Activated naive CD8-positive, alpha-beta T cell treated with anti-CD3 and anti-CD28 coated beads for 36 hours (primary cell): ENCODE measurements at places on chromosomes 6 and 20. TPM values are rescaled to one million over a fixed set of nuclear protein-coding genes. Genes with fewer than 3 reads are reported as not detected.

Gene GGTLC1
- total RNA-seq: not detected

DNA sequence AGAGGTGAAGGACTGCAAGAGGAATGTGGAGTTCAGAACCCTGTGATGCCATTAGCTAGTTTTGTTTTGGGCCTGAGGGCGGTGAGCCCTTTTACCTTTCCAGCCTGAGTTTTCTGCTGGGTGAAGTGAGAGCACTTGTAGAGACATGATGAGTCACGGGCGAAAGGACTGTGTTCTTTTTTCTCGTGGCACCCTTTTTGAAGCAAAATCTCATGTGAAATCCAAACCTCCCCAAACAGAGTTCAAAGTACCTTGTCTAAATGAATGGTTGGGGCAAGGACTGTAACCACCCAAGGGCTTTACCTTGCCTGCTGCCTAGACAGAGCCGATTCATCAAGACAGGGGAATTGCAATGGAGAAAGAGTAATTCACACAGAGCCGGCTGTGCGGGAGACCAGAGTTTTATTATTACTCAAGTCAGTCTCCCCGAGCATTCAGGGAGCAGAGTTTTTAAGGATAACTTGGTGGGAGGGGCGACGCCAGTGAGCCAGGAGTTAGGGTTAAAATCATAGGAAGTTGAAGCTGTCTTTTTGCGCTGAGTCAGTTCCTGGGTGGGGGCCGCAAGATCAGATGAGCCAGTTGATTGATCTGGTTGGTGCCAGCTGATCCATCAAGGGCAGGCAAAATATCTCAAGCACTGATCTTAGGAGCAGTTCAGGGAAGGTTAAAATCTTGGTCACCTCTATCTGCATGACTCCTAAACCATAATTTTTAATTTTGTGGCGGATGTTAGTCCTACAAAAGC is 25.8 kb downstream of the SAMD5 start:
- H3K27ac ChIP-seq: no peak overlapping the region
- peaks cover 31% of the 10 kb centered on the region for H3K27me3 ChIP-seq
- no peak overlapping the region for H3K4me3 ChIP-seq

Gene TREML1
- total RNA-seq: not detected

DNA sequence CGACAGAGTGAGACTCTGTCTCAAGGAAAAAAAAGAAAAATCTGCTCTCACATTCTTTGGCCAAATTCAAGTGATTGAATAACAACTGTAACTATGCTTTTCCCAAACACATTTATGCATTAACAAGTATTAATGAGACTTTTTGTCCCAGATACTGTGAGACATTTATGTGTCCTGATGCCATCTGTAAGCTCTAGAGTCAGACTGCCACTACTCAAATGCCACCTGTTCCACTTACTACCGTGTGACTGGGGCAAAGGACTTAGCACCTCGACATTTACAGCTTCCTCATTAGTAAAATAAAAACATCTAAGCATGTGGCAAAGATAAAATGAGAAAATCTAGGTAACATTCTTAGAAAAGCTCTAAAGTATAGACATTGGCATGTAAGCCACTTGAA is 178.1 kb upstream of the MARCKS start:
- H3K4me1 ChIP-seq: no peaks in the 10 kb centered on the region
- no peak overlapping the region for H3K4me3 ChIP-seq
- H3K27me3 ChIP-seq: peaks cover 3% of the 10 kb centered on the region

DNA sequence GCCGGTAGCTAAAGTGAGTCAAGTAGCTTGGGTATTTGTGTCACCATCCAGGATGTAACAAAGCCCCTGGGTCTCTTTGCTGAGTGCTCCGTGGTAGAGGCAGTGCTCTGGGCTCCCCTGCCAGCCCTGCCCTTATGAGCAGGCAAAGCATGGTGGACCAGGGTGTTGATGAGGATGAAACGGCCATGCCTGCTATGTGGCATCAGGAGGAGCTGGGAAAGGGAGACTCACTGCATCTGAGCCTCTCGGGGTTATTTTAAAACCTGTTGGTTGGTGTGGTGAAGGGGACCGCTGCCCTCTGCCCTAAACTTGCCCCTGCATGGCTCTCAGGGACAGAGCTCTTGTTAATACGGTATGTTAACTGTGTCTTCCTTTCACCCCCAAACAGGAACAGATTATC is 143.1 kb downstream of the DTNBP1 start:
- peaks cover 13% of the 10 kb centered on the region for H3K4me1 ChIP-seq
- no peaks in the 10 kb centered on the region for H3K27me3 ChIP-seq
- H3K4me3 ChIP-seq: no peak overlapping the region
- H3K36me3 ChIP-seq: peaks cover 29% of the 10 kb centered on the region
- DNase-seq: no peak

DNA sequence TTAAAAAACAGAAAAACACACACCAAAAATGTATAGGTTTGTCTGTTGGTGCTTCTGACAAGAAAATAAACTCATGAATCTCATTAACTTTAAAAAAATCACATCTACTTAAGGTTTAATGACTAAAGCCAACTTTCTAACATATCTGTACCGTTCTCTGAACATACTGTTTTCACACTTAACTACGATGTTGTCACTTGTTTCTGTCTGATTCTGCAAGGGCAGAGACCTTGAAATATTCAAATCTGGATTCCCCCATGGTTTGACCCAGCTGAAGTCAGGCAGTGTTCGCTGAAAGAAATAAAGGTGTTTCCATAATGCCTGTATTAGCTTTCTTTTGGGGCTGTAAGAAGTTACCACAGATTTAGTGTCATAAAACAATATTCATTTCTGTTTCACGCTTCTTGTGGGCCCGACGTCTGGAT is 2.7 kb upstream of the ASXL1 start:
- H3K36me3 ChIP-seq: peaks cover 18% of the 10 kb centered on the region
- DNase-seq: no peak
- peaks cover 35% of the 10 kb centered on the region for H3K4me1 ChIP-seq
- H3K4me3 ChIP-seq: no peak overlapping the region

DNA sequence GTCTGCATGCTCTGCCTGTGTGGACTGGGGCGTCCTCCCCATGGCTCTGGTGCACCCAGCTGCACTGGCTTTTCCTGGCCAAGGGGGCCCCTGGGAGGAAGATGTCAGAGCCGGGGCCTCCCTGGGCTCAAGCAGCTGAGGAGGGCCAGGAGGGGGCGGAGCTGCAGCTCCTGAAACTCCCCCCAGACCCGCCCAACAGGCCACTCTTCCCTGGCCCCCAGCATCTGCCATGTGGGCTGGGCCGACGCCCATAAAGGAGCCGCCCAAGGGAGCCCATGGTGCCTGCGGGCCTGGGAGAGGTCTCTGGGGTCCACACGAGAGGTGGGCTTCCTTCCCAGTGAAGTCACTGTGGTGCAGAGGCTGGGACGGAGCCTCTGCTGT is 4.0 kb downstream of the RBBP8NL start:
- no peaks in the 10 kb centered on the region for H3K4me1 ChIP-seq
- no peak for DNase-seq
- no peaks in the 10 kb centered on the region for H3K27me3 ChIP-seq
- H3K36me3 ChIP-seq: no peaks in the 10 kb centered on the region
- no peak overlapping the region for H3K27ac ChIP-seq

Gene LTA
- 328 TPM for total RNA-seq

- no peak overlapping the region for H3K27ac ChIP-seq
- peaks cover 35% of the 10 kb centered on the region for H3K4me1 ChIP-seq
- H3K27me3 ChIP-seq: no peaks in the 10 kb centered on the region
- no peak overlapping the region for H3K4me3 ChIP-seq
- H3K36me3 ChIP-seq: peaks cover 11% of the 10 kb centered on the region
- no peak for DNase-seq
Measured at GRCh38 chr6:44999066-44999465, 329.1 kb upstream of the RUNX2 start.

DNA sequence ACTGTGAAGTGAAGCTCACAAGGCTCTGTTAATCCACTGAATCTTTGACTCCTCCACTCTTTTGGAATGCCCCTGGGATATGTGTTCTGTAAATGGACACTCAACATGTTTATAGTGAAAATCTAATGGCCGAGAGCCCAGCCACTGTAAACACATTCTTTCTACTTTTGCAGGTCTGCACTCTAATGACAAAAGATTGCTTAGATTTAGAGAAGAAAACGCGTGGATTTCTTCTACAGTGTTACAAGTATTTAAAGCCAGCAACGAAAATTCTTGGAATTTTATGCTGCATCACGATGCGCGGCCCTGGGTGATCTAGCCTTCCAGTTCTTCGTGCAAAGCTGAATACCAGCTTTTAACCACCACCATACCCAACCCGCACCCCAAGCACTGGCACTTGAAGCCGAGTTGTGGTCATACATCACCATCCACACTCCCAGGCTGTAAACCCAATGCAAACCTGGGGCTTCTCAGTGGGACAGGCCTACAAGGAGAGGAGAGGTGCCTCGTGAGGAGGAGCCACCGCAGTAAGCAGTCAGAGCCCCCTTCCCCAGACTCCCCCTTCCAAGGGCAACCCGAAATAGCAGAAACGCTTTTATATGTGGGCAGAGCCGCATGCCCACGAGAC is 3.7 kb upstream of the FOXO3 start:
- peaks cover 22% of the 10 kb centered on the region for H3K27me3 ChIP-seq
- H3K4me3 ChIP-seq: peak overlapping the region; percentile 86
- peak overlapping the region; percentile 59 for H3K27ac ChIP-seq

Gene KCNQ5
- total RNA-seq: 15.8 TPM

GRCh38 chr6:106363401-106364138 is 3.1 kb downstream of the CRYBG1 start:
- peaks cover 46% of the 10 kb centered on the region for H3K27me3 ChIP-seq
- DNase-seq: no peak
- no peak overlapping the region for H3K4me3 ChIP-seq
- H3K27ac ChIP-seq: no peak overlapping the region
- peaks cover 9% of the 10 kb centered on the region for H3K4me1 ChIP-seq

DNA sequence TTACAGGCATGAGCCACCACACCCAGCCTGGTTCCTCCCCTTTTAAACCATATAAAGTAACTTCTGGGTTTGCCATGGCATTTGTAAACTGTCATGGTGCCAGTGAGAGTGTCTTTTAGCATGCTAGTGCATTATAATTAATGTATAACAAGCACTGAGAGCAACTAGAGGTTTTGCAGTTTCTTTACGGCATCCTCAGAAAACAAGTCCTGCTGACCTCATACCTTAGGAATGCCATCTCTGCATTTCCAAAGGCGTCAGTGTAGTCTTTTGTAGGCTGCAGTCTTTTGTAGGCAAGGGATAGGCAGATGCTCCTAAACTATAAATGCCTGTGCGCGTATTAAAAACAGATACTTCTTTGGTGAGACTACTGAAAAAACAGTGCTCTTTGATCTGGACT is 75.0 kb upstream of the EZR start:
- no peak overlapping the region for H3K27ac ChIP-seq
- no peak overlapping the region for H3K4me3 ChIP-seq
- H3K36me3 ChIP-seq: no peaks in the 10 kb centered on the region
- no peaks in the 10 kb centered on the region for H3K4me1 ChIP-seq
- no peak for DNase-seq
- H3K27me3 ChIP-seq: no peaks in the 10 kb centered on the region

GRCh38 chr6:83514866-83515466 is 2.6 kb downstream of the PRSS35 start:
- no peak overlapping the region for H3K27ac ChIP-seq
- H3K36me3 ChIP-seq: no peaks in the 10 kb centered on the region
- no peak overlapping the region for H3K4me3 ChIP-seq
- H3K27me3 ChIP-seq: peaks cover 59% of the 10 kb centered on the region
- no peak for DNase-seq

- H3K4me1 ChIP-seq: no peaks in the 10 kb centered on the region
- H3K4me3 ChIP-seq: no peak overlapping the region
- no peaks in the 10 kb centered on the region for H3K36me3 ChIP-seq
- no peak for DNase-seq
- H3K27ac ChIP-seq: no peak overlapping the region
- peaks cover 5% of the 10 kb centered on the region for H3K27me3 ChIP-seq
Measured at GRCh38 chr20:38143646-38144554, 21.2 kb downstream of the TGM2 start.

DNA sequence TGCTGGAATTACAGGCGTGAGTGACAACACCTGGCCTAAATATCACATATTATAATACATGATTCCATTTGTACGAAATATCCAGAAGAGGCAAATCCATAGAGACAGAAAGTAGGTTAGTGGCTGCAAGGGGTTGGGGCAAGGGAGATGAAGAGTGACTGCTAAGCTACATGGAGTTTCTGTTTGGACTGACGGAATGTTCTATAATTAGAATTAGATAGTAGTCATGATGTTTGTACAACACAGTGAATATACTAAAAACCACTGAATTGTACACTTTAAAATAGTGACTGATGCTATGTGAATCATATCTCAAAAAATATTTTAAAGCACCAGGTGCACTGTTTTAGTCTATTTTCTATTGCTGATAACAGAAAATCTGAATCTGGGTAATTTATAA is 3.7 kb upstream of the HEBP2 start:
- H3K36me3 ChIP-seq: peaks cover 4% of the 10 kb centered on the region
- H3K4me1 ChIP-seq: peaks cover 10% of the 10 kb centered on the region
- H3K4me3 ChIP-seq: no peak overlapping the region
- H3K27me3 ChIP-seq: no peaks in the 10 kb centered on the region
- no peak overlapping the region for H3K27ac ChIP-seq
- DNase-seq: no peak

Gene TSHZ2
- 0.74 TPM for total RNA-seq

Gene CNBD2
- 3.6 TPM for total RNA-seq

- no peak overlapping the region for H3K27ac ChIP-seq
- H3K36me3 ChIP-seq: no peaks in the 10 kb centered on the region
- no peak for DNase-seq
- H3K4me3 ChIP-seq: no peak overlapping the region
- H3K27me3 ChIP-seq: peaks cover 80% of the 10 kb centered on the region
Measured at GRCh38 chr20:63000958-63001357, 5.8 kb downstream of the BHLHE23 start.

Gene PAK5
- not detected for total RNA-seq

GRCh38 chr20:46169245-46170171 is 51.4 kb downstream of the CD40 start:
- no peaks in the 10 kb centered on the region for H3K4me1 ChIP-seq
- no peak for DNase-seq
- H3K27ac ChIP-seq: no peak overlapping the region
- H3K4me3 ChIP-seq: no peak overlapping the region
- no peaks in the 10 kb centered on the region for H3K36me3 ChIP-seq

Gene CALHM4
- total RNA-seq: not detected

Gene ANGPT4
- not detected for total RNA-seq

DNA sequence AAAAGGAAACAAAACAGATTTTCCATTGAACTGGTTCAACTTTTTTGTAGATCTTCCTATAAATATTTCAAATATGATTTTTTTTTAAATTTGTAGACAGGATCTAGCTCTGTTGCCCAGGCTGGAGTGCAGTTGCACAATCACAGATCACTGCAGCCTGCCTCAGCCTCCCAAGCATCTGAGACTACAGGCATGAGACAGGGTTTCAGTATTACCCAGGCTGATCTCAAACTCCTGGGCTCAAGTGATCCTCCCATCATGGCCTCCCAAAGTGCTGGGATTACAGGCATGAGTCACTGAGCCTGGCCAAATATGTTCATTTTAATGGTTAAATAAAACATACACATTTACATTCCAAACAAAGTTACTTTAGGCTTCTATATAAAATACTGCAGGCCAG is 33.6 kb downstream of the SAMHD1 start:
- no peak overlapping the region for H3K27ac ChIP-seq
- H3K4me3 ChIP-seq: no peak overlapping the region
- peaks cover 6% of the 10 kb centered on the region for H3K4me1 ChIP-seq
- peaks cover 7% of the 10 kb centered on the region for H3K36me3 ChIP-seq
- DNase-seq: no peak

Gene TP53RK
- 13.4 TPM for total RNA-seq

Gene METTL24
- 0.27 TPM for total RNA-seq

- no peaks in the 10 kb centered on the region for H3K4me1 ChIP-seq
- no peak overlapping the region for H3K4me3 ChIP-seq
- H3K36me3 ChIP-seq: no peaks in the 10 kb centered on the region
- H3K27me3 ChIP-seq: no peaks in the 10 kb centered on the region
- H3K27ac ChIP-seq: no peak overlapping the region
- no peak for DNase-seq
Measured at GRCh38 chr6:89564752-89565427, 73.7 kb downstream of the LYRM2 start.
